ENCODE measurements at places on chromosomes 3 and 15. TPM values are rescaled to one million over a fixed set of nuclear protein-coding genes. Genes with fewer than 3 reads are reported as not detected.

DNA sequence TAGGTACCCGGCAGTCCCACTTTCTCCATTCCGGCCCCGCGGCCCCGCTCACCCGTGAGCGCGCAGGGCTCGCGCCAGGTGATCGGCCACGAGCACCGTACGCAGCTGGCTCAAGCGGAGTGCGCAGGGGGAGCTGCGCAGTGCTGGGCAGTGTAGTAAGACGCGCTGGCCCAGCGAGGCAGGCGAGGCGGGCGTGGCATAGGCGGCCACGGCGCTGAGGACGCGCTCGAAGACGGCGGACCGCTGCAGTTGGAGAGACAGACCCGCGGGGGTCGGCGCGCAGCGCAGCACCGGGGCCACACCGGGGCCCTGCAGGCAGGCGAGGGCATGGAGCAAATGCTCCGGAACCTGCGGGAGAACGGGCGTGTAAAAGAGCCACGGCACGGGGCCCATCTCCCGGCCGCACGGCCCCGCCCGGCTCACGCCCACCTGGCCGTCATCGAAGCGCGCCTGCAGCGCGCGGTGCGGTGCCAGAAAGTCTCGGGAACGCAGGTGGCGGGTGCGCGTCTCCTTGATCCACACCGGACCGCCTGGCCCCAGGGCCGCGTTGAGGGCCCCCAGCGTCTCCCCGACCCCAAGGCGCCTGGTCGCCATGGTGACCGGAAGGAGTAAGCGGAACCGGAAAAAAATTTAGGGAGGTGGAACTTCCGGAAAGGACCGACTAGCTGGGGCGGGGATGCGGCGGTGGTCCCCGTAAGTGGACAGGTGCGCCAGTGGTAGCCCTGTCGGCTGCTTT is at the start of gene DALRD3:
TSS of gene DALRD3 (minus strand) at position 610 of the 736 bp plus-strand sequence. CDS start at position 594, 16 bp downstream.
- H3K36me3 ChIP-seq = peaks cover 11% of the 10 kb centered on the region
- peaks cover 3% of the 10 kb centered on the region for H3K4me1 ChIP-seq
- H3K4me3 ChIP-seq = peak within 1 kb of the TSS; percentile 84
- DNase-seq = peak; percentile 88
- H3K27ac ChIP-seq = peak within 1 kb of the TSS; percentile 78

The MME gene
- 204 TPM for total RNA-seq

- H3K4me3 ChIP-seq = no peak overlapping the region
- H3K36me3 ChIP-seq = no peaks in the 10 kb centered on the region
- DNase-seq = peak; percentile 73
- peaks cover 5% of the 10 kb centered on the region for H3K4me1 ChIP-seq
Observed at GRCh38 chr15:51647128-51647562, 24.6 kb upstream of the DMXL2 start.

DNA sequence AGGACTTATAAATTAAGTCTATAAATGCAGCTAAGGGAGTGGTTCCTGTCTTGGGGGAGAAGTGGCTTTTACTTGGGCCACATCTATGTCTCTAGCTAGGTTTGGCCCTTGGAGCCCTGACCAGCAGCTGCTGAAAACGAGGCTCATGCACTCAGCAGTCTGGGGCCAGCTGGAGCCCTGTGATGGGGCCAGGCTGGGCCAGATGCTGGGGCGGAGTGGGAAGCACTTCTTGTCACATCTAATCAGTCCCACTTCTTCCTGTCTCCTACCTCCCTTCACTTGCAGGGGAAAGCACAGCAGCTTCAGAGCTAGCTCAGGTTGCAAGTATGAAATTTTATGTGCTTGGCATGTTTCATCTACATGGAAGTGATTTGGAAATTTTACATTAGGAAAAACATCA is 209.9 kb upstream of the ROPN1 start:
- H3K27ac ChIP-seq = no peak overlapping the region
- peaks cover 22% of the 10 kb centered on the region for H3K27me3 ChIP-seq
- H3K4me3 ChIP-seq = no peak overlapping the region
- H3K36me3 ChIP-seq = no peaks in the 10 kb centered on the region
- no peaks in the 10 kb centered on the region for H3K4me1 ChIP-seq

The ITGB5 gene
- 523 TPM for total RNA-seq

The PLSCR2 gene
- not detected for total RNA-seq

GRCh38 chr15:90343302-90343790 is 8.7 kb upstream of the ZNF774 start:
- H3K4me1 ChIP-seq = 0 out of 2 replicates have a peak, but pooled peaks cover 6% of the 10 kb centered on the region
- H3K4me3 ChIP-seq = no peak overlapping the region
- H3K27me3 ChIP-seq = no peaks in the 10 kb centered on the region
- peak; percentile 43 for DNase-seq
- no peak overlapping the region for H3K27ac ChIP-seq

The SEMA3G gene
- total RNA-seq = not detected

The TRH gene
- not detected for total RNA-seq

DNA sequence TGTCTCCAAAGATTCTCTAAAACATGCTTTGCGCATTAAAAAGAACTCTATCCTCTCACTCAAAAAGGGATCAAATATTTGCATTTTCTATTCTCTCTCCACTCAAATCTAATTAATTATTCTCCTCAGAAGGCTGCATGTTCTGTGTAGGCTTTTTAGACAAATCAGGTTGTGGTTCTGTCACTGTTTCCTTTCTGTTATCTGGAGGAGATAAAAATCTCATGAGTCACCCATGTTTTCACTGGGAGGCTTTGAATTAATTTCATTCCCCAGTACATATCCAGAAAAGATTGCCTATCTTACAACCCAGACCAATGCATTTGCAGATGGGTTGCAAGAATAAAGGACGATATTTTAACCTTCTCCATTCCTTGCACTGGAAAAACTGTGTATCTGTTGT is 446.5 kb downstream of the GRM7 start:
- H3K27me3 ChIP-seq = no peaks in the 10 kb centered on the region
- no peaks in the 10 kb centered on the region for H3K36me3 ChIP-seq
- DNase-seq = no peak
- no peaks in the 10 kb centered on the region for H3K4me1 ChIP-seq
- H3K27ac ChIP-seq = no peak overlapping the region

GRCh38 chr3:109028753-109029152 is 75.1 kb upstream of the GUCA1C start:
- no peaks in the 10 kb centered on the region for H3K27me3 ChIP-seq
- no peak overlapping the region for H3K4me3 ChIP-seq
- no peak for DNase-seq
- no peaks in the 10 kb centered on the region for H3K36me3 ChIP-seq
- no peak overlapping the region for H3K27ac ChIP-seq

DNA sequence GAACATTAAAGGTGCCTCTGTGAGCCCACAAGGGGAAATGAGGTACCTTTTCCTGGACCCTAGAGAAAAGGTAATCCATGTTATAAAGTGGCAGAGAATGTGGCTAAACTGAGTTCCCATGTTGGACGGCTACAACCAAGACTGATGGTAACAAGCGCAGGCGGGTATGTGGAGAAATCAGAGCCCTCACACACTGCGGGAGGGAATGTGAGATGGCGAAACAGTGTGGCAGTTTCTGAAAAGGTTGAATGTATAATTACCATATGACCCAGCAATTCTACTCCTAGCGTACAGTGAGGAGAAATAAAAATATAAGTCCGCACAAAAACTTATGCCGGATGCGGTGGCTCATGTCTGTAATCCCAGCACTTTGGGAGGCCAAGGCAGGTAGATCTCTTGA is 24.1 kb upstream of the SHISA5 start:
- no peaks in the 10 kb centered on the region for H3K4me1 ChIP-seq
- H3K36me3 ChIP-seq = peaks cover 9% of the 10 kb centered on the region
- no peak overlapping the region for H3K4me3 ChIP-seq
- H3K27ac ChIP-seq = no peak overlapping the region
- no peaks in the 10 kb centered on the region for H3K27me3 ChIP-seq
- DNase-seq = no peak

The IL17RB gene
- not detected for total RNA-seq

The OXNAD1 gene
- total RNA-seq = 3.4 TPM

DNA sequence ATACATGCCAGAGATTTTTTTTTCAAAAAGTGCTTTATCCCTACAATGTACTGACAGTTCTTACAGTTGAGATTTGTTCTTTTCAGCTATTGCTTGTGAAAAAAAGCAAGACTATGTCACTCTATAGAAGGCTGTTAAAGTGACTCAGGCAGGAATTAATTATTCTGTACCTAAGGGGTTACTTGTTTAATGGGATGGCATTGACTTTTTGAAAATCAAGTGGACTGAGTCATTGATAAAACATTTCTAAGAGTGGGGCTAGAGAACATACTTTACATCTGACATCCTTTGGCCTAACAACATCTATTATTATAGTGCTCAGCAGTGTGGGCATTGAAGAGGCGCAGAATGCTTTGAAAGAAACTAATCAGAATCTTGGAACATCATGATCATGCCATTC is 34.3 kb downstream of the INTS14 start:
- no peaks in the 10 kb centered on the region for H3K27me3 ChIP-seq
- DNase-seq = peak; percentile 57
- H3K36me3 ChIP-seq = peaks cover 43% of the 10 kb centered on the region
- H3K4me1 ChIP-seq = peaks cover 25% of the 10 kb centered on the region

- H3K4me1 ChIP-seq = no peaks in the 10 kb centered on the region
- H3K36me3 ChIP-seq = peaks cover 36% of the 10 kb centered on the region
- no peaks in the 10 kb centered on the region for H3K27me3 ChIP-seq
- no peak overlapping the region for H3K27ac ChIP-seq
- no peak overlapping the region for H3K4me3 ChIP-seq
Observed at GRCh38 chr15:80920271-80920699, 69.3 kb downstream of the MESD start.

DNA sequence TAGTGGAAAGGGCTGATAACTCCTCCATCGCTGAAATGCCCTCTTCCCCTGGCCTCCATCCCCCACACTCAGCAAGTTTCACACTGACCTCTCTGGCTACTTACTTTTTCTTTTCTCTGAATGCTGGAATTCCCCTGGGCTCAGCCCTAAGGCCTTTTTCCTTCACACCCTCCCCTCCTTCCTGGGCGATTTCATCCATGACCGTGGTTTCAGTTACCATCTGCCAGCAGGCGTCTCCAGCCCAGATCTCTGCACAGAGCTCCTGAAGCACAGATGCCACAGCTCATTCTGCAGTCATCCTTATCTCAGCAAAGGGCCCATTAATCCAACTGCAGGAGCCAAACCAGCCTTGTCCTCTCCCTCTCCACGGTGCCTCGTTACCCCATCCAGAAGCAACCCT is 114.0 kb downstream of the RFTN1 start:
- H3K4me3 ChIP-seq = no peak overlapping the region
- H3K27me3 ChIP-seq = no peaks in the 10 kb centered on the region
- peaks cover 33% of the 10 kb centered on the region for H3K4me1 ChIP-seq

DNA sequence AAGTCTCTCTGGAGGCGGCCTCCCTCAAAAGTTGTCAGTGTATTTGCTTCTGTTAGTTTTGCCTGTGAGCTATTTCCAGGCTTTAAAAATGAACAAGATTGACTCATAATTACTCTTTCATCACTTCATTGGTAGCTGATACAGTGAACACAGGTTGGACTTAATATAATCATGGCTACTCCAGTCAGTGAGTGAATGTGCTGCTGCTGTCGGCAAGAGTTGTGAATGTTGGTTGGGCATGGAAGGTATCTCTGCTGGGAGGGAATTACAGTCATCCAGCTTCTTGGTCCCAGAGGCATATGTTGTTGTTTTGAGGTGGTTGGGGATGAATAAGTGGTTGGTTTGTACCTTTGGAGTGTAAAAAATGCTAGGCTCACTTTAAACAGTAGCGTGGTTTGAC is 11.5 kb downstream of the TCF12 start:
- H3K27me3 ChIP-seq = no peaks in the 10 kb centered on the region
- H3K27ac ChIP-seq = peak overlapping the region; percentile 12
- DNase-seq = peak; percentile 20

The CCR9 gene
- total RNA-seq = not detected

- no peak overlapping the region for H3K27ac ChIP-seq
- no peak for DNase-seq
- no peaks in the 10 kb centered on the region for H3K27me3 ChIP-seq
Observed at GRCh38 chr3:143358155-143358792, 238.7 kb downstream of the CHST2 start.

GRCh38 chr3:112786002-112786590 is 60.6 kb downstream of the CD200R1L start:
- H3K27ac ChIP-seq = no peak overlapping the region
- H3K36me3 ChIP-seq = no peaks in the 10 kb centered on the region
- DNase-seq = no peak

The NAALADL2 gene
- 81.0 TPM for total RNA-seq

- DNase-seq = peak; percentile 47
- H3K4me1 ChIP-seq = no peaks in the 10 kb centered on the region
- no peak overlapping the region for H3K27ac ChIP-seq
- no peak overlapping the region for H3K4me3 ChIP-seq
Observed at GRCh38 chr15:80275961-80276360, 23.9 kb upstream of the CTXND1 start.

Data from GM23248 (cell line).